ENCODE measurements at places on chromosomes 1 and 21.
A peak's percentile ranks its signal among the peaks of the same experiment; 100 is the strongest.

- DNase-seq: no peak
These were observed 4.7 kb upstream of the ITGB2 start for GRCh38 chr21:44925378-44925755.

DNA sequence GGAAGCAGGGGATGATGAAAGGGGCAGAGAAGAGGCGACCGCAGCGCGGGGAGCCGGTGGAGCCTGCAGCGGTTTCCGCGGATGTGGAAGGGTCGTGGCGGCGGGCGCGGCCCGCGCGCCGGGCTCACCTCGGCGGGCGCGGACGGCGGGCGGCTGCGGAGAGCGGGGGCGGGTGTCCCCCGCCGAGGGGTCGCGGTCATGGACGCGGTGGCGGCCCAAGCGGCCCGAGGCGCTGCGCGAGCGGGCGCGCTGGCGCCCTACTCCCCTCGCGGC lies 572 bp downstream of the LPGAT1 start:
- DNase-seq: no peak

DNA sequence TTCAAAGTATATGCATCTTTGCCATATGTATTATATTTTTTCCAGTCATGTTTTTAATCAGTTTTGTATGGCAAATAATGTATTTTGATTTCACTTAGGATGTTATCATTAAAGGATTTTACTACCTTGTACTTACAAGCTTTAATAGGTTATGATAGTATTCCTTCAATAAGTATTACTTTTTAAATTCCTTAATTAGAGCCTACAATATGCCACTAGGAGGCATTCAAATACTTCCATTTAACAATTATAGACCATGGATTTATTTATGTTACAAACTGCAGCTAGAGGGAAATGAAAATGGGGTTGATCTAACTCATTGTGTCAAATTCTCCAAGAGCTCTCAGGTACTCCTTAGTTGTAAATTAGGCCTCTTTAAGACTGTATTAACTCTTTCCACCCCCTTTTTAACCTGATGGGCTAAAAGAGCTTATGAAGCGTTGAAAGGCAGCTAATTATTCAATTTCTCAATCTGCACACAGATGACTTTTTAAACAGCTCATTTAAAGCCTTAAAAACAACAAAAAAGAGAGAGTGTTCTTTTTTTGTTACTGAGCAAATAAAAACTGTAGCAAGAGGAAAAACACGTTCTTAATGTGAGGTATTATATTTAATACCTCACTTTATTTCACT lies 156.2 kb downstream of the DENND1B start:
- DNase-seq: peak; percentile 22

DNA sequence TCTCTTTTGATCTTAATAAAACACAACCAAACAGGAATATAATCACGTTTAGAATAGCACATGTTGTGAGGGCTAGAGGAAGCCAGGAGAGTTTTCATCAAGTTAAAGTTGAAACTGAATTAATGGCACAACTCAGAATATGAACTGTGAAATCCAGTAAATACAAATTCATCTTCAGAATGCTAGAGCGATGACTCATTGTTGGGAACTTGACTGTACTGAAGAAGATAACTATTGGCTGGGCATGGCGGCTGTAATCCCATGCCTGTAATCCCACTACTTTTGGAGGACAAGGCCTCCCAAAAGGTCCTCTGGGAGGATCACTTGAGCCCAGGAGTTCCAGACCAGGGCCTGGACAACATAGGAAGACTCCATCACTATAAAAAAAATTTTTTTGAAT lies 8.8 kb downstream of the SYF2 start:
- DNase-seq: no peak

DNA sequence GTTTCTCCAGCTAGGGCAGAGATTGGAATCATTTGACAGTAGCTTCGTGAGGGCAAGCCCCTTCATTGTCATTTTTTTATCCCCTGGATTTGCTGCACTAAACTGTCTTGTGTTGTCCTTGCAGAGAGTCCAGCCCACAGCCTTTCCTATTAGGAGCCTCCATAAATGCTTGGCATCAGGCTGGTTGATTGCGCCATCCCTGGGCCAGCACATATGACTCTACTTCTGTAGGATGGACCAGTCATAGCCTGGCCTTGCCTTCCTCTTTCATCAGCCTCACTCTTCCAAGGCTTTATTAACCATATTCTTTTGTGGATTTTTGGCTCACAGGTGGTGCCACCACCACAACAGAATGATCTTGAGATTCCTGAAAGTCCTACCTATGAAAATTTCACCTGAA lies 31.4 kb downstream of the LY9 start:
- peak; percentile 85 for DNase-seq

Measured in suppressor macrophage treated with lipopolysaccharide for 4 hours (primary cell).